ENCODE measurements at places on chromosomes 13 and 19. TPM values are rescaled to one million over a fixed set of nuclear protein-coding genes. Genes with fewer than 3 reads are reported as not detected.

GRCh38 chr13:41213316-41213715, 18.9 kb upstream of the KBTBD7 start:
- no peak for DNase-seq

DNA sequence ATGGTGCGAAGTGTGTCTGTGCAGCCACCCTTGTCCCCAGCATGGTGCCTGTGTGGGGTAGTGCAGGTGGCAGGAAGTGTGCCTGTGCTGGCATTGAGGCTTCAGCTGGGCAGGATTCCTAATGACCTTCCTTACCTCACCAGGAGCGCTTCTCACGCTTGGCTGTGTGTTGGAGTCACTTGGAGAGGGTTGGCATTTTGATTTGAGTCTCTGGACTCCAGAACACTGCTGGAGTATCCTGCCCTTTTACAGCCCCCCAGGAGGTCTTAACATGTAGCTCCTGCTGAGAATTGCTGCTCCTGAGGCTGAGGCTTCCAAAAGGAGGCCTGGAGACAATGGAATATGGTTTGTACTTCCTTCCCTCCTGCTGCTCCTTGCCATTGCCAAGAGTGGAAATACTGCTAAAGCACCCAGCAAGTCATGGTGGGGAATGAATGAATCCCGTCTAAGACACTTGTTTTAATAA, 87.1 kb downstream of the ARHGEF7 start:
- DNase-seq, result no peak

DNA sequence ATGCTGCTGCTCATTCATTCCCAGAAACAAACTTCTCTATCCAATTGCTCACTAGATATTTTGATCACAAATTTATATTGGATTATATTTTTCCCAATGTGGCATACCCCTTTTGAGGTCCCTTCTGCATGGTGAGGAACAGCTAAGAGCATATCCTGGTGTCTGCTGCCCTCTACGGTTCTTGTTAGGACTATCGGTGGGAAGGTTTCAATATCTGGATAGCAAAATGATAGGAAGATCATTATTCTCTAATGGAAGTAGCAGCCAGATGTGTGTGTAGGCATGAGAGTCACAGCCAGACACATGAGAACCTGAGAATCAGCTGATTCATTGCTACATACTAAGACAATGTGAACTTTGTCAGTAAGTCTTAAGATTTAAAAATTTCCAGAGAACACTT, 1422.4 kb upstream of the MIR17HG start:
- DNase-seq, result no peak

DNA sequence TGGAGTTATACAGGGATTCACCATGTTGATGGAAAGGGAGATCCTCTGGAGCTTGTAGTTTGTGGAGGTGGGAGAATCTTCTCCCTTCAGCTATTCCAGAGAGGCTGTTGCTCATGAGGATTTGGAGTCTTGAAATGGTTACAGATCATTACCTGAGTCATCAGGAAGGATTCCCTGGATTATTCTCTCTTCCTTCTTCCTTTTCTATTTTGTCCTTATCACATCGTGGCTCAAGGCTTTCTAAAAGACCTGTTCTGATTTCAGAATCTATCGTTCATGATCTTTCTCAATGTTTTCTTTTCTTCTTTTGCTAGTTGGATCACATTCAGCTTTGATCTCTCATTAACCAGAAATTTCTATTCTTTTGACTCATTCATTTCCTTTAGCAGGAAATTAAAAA, 196.0 kb downstream of the KLF5 start:
- no peak for DNase-seq

DNA sequence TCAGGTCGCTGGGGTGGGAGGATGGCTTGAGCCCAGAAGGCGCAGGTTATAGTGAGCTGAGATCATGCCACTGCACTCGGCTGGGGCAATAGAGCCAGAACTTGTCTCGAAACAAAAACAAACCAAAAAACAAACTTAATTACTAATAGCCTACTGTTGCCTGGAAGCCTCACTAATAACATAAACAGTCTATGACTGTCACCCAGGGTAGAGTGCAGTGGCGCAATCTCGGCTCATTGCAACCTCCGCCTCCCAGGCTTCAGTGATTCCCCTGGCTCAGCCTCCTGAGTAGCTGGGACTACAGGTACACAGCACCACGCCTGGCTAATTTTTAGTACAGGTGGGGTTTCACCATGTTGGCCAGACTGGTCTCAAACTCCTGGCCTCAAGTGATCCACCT, 18.0 kb downstream of the CATSPERD start:
- no peak for DNase-seq

DNA sequence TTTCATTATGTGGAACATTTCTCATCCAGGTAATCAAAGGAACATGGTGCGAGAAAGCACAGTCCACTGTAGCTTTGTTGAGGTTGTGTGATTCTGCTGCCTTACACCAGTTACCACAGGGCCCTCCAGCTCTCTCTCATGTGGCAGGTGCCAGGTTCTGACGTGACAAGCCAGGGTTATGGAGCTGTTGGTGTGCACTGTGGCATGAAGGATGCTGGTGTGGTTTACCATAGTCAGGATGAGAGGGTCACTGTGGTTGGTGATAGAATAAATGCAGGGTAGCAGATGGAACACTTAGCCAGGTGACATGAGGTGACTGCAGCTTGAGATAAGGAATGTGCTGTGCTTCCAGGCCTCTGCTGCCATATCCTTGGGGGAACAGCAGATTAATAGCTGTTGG, 7.4 kb downstream of the ZNF223 start:
- no peak for DNase-seq

GRCh38 chr13:89822467-89822866, 1525.0 kb upstream of the MIR17HG start:
- DNase-seq, result no peak

DNA sequence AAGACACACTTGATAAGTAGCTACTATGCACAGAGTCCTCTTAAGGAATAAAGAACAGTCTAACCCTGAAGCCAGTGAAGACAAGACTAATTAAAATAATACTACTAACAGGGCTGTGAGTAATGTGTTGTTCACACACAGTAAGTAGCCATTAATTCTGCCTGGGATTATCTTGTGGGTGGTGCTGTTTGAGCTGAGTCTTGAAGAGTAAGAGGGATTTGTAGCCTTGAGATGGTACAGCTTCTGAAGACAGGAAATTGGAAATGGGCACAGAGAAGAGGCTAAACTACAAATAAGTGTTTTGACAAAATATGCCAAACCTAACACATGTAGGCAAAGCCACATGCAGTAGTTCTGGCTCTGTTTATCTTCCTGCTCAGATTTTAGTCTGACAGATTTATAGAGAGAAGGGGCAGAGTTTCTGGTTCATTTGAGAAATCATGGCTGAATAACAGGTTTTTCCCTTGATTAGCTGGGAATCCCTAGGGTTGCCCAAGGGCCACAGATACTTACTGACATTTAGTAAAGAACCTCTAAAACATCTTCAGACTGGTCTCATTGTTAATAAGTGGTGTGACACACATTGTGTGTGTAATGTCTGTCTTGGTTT, 38.0 kb downstream of the ITGBL1 start:
- no peak for DNase-seq

Gene NFILZ
- not detected for total RNA-seq

Gene PTPRH
- 175 TPM for total RNA-seq

Gene CCNA1
- total RNA-seq, result 5.6 TPM

Gene ACP7
- 7.3 TPM for total RNA-seq

Gene EFNA2
- total RNA-seq, result 8.4 TPM

Gene RNF6
- total RNA-seq, result 28.2 TPM
